ENCODE measurements at places on chromosomes 13 and 19.

DNA sequence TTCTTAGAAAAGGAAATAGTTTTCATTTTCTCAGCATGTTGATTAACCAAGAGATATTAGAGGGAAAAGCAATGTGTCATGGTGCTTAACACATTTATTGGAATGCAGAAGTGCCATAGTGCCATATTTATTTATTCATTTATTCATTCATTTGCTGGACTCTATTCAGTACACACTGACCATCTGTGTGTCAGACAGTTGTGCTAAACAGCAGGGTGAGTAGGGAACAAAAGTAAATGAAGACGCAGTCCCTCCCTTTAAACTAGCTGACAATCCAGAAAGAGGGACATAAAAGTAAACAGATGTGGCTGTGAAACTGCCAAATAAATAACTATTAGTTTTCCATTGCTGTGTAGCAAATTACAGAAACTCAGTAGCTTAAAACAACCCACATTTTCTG is 323.7 kb downstream of the MTUS2 start:
- DNase-seq, result no peak

- DNase-seq, result no peak
Observed at GRCh38 chr19:2795827-2796658, 10.7 kb downstream of the THOP1 start.

DNA sequence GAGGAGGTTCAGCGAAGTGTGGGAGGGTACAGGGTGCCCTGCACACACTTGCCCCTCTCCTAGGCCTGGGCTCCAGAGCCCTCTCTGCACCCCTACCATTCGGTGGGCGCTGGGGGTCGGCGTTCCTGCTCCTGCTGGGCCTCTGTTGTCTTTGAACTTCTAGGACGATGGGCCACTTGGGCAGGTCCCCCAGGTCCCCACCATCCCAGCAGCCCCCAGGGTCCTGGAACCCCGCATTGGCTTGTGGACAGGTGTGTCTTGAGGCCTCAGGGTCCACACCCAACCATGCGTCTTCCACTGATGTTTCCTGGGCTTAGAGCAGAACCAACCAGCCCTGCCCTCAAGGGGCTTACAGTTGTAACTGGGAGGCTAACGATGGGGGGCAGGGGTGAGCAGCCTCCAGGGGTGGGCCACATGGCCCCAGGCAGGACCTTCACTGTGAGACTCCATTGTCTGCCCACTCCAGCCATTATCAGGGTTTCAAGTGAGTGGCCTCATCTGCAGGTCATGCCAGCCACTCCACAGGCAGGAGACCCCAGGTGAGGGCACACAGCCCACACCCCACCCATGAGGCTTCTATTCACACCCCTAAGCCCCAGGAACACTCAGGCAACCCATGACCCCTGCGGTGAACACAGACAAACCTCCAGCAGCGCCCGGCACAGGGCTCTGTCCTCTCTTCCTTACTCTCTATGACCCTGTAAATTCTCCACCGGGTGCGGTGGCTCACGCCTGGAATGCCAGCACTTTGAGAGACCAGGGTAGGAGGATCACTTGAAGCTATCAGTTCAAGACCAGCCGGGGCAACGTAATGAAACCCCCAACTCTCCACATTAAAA is 2.0 kb upstream of the KLF16 start:
- DNase-seq, result no peak

DNA sequence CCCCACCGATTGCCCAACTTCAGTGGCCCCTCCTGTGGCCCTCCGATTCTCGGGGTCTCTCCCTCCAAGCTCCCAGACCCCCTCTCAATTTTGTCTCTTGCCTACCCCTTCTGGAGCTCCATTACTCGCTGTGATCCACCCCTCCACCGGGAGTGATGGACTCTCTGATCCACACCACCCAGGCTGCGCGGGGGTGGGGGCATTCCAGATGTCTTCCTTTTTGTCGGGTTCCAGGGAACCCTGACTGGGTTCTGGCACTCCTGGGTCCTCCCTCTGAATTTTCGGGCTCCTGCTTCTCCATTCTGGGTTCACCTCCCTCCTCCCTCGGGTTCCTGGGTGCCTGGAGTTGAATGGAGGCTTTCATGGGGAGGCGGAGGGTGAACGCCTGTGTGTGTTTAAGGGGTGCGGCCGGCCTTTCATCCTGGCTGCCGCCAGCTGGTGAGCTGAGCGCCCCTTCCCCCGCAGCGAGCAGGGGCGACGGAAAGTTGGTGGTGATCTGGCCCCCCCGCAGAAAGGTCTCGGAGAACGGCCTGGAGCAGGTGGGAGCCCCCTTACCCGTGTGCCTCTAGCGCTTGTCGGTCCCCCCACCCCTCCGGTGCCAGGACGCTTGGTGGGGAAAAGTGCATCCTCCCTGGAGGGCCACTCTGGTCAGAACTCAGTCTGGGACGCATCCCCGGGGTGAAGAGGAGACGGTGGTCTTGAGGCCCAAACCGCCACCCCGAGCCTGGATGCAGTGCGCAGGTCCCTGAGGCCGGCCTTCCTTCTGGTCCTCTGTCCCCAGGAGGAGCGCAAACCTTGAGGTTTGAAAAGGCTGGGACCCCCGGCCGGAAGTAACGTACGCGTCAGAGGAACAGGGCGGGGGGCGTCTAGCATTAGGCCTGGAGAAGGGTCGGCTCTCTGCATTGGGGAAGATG is 1.6 kb downstream of the MISP3 start:
- peak; percentile 74 for DNase-seq

DNA sequence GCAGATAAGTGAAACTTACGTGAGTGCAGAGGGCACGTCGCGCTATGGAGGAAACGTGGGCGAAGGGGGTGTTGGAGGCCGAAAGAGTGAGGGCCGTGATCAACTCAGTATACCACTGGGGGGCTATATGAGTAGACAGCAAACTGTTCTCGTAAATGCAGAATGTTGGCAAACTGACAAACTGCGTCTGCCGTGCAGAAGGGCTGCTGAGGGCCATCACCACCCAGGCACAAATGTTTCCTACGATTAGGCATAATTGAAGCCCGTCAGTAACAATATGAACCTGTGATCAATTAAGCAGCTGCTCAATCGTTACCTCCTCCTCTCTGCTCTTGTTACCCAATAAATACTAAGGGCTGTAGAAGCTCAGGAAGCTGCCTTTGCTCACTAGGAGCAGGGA is 17.3 kb upstream of the MADCAM1 start:
- no peak for DNase-seq

DNA sequence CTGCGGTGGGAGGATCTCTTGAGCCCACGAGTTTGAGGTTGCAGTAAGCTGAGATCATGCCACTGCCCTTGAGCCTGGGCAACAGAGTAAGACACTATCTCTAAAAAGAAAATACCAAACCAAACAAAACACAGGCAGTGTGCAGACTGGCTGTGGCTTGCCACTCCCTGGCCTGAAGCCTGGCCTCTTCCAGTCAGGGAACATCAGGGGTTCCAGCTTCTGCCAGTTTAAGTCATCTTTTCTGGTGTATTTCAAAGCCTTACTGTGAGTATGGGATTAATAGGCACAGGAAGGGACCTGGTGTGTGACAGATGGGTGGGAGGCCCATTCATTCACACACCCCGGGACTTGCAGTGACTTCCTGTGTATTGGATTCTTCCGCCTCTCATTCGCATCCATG is 27.0 kb upstream of the F2RL3 start:
- DNase-seq, result no peak

GRCh38 chr19:35986664-35987570 is 8.1 kb upstream of the SDHAF1 start:
- peak; percentile 53 for DNase-seq

GRCh38 chr19:55304279-55304978 is 20.6 kb downstream of the BRSK1 start:
- DNase-seq, result peak; percentile 46

- DNase-seq, result no peak
Observed at GRCh38 chr19:2048104-2048958, 2.7 kb downstream of the MKNK2 start.

DNA sequence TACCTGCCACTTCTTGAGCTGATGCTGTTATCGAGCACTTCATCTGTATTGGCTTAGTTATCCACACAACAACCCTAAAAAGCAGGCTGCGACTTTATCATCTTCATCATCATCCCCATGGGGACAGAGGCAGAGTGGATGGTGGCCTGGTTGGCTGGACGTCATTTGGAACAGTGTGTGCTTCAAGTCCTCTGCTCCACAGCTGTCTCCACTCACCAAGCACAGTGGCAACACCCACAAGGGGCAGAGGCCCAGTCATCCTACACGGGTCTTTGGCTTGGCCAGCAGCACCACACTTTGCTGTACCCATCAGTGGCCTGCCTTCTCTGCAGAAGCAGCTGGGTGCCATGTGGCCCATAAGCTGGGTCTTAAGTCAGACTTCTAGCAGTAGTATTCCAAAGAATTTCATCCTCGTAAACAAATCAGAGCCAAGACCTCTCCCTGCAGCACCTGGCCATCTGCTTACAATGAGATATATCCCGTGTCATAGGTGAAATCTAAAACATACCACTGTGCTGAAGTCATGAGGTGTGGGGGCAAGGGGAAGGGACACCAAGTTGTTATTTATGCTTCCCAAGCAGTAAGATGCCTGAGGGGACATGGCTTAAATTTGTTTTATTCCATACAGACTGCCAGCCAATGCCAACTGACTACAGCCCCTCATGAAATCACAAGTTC is 47.9 kb upstream of the EPHX3 start:
- DNase-seq, result no peak

- no peak for DNase-seq
Observed at GRCh38 chr13:107977071-107977574, 238.2 kb downstream of the LIG4 start.

- no peak for DNase-seq
Observed at GRCh38 chr19:19510432-19510831, 4.9 kb downstream of the TSSK6 start.

Data from activated T-cell treated with anti-CD3 and anti-CD28 coated beads, Interleukin-2, amount 50 U/mL, for 48 hours (primary cell).